ENCODE measurements at places on chromosomes 2 and 18. TPM values are rescaled to one million over a fixed set of nuclear protein-coding genes. Genes with fewer than 3 reads are reported as not detected.
A peak's percentile ranks its signal among the peaks of the same experiment; 100 is the strongest.

GRCh38 chr18:429030-429429, 71.5 kb downstream of the COLEC12 start:
- no peak for DNase-seq

Gene REG3G
- total RNA-seq: not detected

- no peak for DNase-seq
Observed at GRCh38 chr2:75023666-75024455, 65.4 kb downstream of the POLE4 start.

GRCh38 chr2:54999182-54999581, 51.1 kb downstream of the RTN4 start:
- peak; percentile 30 for DNase-seq

Data from thyroid gland (tissue), 4 donors.